ENCODE measurements at places on chromosomes 6 and 20.
A peak's percentile ranks its signal among the peaks of the same experiment; 100 is the strongest.

DNA sequence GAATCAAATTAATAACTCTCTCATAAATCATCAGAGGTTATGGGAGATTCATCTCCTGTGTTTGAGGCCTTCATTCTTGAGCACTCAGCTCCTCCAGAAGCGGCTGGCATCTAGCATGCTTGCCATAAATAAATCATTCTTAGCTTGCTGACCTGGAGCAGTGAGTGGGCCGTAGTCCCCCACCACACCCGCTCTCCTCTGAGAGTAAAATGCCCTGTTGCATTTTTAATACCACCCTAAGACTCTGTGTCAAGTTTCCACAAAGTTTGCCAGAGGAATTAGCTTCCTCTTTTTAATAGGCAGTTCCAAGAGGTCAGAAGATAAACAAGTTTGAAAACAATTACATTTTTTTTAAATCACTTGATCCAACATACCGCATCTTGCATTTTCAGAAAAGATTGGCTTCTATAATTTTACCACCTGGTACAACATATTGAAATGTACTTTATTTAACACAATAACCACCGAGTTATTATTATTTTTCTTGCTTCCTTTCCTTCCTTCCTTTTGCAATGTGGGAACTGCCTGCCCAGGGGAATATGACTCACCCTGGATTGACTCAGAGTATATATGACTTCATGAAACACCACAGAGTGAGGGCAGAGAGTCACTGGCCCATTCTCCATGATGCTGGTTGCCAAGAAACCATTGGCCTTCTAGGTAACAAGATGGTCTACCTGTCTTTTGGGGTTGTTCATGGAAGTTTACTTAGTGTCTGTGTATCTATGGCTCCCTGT lies 29.4 kb upstream of the CLIC5 start:
- DNase-seq, result no peak

DNA sequence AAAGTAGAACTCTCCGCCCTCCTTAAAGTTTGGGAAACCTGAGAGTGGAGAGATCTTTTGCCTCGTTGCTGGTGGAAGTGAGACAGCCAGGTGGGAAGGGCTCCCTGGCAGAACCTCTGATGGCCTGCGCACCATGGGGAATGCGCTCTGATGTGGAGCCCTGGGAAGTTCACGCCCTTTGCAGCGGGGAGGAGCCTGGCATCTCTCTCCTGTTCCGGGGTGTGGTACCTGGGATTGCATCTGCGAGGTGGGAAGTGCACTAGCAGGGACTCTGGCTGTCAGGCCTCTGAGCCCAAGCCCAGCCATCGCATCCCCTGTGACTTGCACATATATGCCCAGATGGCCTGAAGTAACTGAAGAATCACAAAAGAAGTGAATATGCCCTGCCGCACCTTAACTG lies 159.8 kb downstream of the AKAP7 start:
- DNase-seq, result no peak

DNA sequence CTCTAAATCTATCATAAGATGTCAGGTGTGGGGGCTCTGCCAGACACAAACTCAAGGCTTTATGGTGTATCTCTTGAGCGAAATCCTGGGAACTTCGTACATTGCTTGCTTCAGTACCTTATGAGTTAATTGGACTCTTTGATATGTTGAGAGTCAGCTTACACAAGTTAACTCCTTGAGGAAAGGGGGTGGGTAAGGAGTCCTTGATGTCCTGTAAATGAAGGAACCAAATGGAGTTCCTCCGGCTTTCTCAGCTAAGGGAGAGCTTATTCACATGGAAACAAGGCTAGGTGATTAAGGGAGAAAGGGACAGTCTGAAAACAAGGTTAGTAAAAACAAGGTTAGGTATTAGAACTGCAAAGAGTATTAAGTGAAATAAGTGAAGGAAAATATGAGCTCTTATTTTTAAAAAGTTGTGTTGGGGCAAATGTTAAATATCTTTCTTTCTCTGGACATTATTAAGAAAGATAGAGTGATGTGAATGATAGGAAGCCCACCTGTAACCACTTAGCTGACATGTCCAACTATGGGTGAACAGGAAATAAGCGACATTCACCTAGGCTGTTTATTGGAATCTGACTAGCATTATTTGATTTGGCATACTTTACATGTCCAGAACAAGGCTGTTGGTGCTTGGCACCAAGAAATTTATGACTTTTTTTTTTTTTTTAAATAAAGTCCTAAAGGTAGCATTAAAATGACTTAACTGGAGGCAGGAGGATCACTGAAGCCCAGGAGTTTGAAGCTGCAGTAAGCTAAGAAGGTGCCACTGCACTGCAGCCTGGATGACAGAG lies 26.5 kb downstream of the GTF2H5 start:
- DNase-seq, result no peak

DNA sequence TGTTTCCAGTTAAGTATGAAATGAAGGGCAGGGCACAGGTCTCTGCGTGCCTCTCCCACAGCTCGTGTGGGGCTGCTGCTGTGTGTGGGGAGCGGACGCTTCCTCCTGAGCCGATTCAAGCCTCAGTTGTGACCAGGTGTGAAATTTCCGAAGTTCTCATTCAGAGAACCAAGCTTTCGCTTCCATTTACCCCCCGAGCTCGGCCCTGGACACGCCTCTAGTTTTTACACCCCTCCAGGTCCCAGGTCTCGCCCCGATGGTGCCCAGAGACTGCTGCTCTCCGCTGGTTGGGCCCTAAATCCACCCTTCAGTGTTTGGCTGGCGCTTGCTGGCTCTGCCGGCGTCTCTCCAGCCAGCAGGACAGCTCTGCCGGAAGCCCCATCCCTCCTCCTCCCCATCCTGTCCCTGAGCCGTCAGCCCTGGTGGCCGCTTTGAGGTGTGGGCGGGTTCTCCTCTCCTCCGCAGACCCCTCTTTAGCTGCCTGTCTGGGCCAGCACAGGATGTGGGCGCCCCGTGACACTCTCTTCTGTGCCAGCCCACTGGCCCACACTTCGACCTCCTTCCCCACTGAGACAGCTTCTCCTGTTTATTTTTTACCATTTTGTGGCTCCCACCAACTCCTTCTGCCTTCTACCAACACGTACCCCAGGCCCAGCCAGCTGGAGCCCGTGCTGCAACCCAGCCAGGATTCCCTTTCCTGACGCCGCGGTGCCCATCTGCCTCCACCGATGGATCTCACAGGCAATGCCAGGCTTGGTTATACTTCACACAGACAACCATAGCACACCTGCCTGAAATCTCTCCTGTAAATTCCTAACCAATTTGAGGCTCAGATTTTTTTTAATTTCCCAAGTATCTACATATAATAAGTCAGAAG lies 142.8 kb downstream of the DLL1 start:
- DNase-seq, result peak; percentile 35

- no peak for DNase-seq
Observed at GRCh38 chr6:26022132-26022472, 59.5 kb downstream of the TRIM38 start.

GRCh38 chr6:13761361-13762036 lies 49.9 kb upstream of the RANBP9 start:
- DNase-seq, result no peak

DNA sequence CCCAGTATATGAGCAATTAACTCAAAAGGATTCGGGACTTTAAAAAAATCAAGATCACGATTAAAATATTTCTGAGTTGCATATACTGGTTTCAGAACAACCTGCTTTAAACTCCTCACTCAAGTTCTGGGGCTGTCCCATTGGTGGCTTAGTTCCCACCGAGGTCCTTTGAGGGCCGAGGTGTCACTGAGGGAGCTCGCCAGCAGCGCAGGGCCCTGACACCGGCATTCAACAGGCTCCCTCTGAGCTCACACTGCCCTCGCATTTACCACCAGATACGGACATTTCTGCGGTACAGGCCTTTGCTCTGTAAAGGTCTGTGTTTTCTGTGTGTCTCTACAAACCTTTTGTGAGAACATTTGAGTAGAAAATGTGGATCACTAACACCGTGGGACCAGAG lies 24.4 kb upstream of the BNIP5 start:
- DNase-seq, result no peak

- DNase-seq, result no peak
Observed at GRCh38 chr20:50418890-50419642, 91.1 kb upstream of the PTPN1 start.

DNA sequence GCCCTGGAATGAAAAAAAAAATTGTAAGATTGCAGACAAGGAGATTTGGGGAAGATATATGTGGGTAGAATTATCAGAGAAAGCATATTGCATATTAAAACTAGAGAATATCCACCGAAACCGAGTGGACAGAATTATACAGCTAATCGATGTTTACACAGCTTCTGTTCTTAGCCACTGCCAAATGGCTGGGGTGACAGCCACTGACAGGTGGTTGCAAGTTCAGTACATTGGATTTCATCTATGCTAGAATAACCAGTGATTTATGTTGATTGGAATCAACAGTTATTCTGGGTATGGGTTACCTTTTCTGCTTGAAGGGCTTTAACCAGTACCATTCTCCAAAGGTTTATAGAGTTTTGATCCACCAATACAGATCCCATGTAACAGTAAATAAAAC lies 48.4 kb upstream of the THEMIS start:
- no peak for DNase-seq

DNA sequence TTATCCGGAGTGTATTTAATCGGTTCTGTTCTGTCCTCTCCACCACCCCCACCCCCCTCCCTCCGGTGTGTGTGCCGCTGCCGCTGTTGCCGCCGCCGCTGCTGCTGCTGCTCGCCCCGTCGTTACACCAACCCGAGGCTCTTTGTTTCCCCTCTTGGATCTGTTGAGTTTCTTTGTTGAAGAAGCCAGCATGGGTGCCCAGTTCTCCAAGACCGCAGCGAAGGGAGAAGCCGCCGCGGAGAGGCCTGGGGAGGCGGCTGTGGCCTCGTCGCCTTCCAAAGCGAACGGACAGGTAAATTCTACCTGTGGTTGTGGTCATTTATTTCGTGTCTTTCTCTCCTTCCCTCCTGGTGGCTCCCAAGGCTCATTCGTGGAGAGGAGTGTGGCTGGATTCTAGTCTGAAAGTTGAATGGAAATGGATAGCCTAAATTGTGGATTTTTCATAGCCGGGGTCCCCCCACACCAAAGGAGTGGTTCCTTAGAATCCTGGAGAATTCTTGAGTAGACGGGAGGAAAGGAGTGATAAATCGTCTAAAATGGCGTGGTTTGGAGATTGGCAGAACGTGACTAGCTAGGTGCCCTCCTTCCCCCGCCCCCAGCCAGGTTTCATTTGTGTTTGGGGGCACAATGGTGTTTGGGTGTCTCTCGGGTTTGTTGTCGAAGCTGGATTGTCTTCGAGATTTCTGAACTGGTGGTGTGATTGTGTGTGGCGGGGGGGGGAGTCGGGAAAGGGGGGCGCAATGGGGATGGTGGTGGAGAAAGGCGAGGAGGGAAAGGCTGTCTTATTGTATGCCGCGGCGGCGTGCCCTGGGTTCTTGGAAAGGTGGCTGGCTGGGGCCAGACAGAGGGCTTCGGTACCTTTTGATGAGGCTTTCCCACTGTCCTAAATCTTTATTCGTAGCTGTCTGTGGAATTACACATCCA lies 673 bp downstream of the MARCKS start:
- no peak for DNase-seq

DNA sequence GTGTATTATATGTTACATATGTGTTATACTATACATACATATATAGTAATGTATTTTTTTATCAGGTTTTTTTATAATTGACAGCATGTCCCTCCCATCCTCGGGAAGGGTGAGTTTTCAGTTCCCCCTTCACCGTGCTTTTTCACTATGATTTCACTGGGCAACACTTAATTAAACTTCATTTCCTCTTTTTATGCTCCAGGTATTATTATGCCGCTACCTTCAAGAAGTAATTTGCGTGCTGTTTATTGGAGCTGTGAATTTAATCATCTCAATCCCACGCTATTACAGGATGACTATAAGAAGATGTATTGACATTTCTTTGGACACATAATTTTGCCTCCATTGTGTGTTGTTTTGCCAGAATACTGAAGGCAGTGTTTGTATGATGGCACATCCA lies 228.6 kb downstream of the SAMD5 start:
- DNase-seq, result no peak

- no peak for DNase-seq
Observed at GRCh38 chr6:12265791-12266190, 24.4 kb upstream of the EDN1 start.

DNA sequence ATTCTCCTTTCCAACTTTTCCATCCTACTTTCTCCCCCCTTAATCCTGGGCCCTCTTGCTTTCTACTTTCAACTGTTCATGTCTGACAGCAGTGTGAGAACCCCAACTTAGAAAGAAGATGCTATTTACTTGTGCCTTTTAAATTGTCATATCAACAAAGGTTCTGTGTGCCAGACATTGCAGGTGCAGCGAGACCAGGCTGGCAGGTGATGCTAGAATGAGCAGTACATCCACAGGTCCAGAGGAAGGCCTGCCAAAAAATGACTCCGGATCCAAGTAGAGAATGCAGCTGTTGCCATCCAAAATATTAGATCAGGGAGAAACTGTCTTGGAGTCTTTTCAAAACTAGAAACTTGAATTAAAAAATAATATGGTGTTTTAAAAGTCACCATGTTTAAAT lies 510.5 kb downstream of the LMBRD1 start:
- DNase-seq, result no peak

GRCh38 chr6:146582857-146583256 lies 15.9 kb upstream of the ADGB start:
- no peak for DNase-seq

GRCh38 chr20:41306061-41306727 lies 11.3 kb downstream of the ZHX3 start:
- DNase-seq, result no peak

DNA sequence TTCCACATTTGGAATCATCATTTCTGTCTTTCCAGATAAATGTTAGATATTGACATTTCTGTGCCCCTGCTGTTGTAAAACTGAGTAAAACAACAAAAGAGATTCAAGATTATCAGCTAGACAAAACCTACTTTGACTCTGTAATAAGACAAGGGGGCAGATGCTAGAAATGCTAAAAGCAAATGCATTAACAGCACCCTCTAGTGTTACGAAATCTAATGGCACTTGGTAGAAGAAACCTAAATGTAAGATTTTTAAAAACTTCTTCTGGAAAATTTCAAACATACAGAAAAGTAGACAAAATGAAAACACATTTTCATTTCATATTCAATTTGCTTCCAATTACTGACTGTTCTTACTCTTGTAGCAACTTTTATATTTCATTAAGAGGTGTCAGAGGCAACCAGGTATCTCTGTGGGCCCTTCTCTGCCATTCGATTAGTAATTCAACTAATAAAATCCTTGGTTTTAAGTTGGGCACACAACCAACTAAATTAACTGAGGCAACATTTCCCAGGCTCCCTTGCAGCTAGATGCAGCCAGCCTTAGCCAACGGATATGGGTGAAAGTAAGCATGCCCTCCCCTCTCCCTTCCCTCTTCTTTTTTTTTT lies 45.0 kb downstream of the SLC23A2 start:
- no peak for DNase-seq

DNA sequence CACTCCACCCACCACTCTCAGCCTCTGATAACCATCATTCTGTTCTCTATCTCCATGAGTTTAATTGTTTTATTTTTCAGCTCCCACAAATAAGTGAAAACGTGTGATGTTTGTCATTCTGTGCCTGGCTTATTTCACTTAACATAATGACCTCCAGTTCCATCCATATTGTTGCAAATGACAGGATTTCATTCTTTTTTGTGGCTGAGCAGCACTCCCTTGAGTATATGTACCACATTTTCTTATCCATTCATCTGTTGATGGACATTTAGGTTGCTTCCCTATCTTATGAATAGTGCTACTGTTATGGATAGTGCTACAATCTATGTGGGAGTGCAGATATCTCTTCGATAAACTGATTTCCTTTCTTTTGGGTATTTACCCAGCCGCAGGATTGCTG lies 103.3 kb upstream of the PDE7B start:
- no peak for DNase-seq

Data from activated naive CD8-positive, alpha-beta T cell treated with anti-CD3 and anti-CD28 coated beads, Interleukin-2, amount 50 U/mL, for 16 hours (primary cell).